ENCODE measurements at places on chromosomes 4 and X.
A peak's percentile ranks its signal among the peaks of the same experiment; 100 is the strongest.

DNA sequence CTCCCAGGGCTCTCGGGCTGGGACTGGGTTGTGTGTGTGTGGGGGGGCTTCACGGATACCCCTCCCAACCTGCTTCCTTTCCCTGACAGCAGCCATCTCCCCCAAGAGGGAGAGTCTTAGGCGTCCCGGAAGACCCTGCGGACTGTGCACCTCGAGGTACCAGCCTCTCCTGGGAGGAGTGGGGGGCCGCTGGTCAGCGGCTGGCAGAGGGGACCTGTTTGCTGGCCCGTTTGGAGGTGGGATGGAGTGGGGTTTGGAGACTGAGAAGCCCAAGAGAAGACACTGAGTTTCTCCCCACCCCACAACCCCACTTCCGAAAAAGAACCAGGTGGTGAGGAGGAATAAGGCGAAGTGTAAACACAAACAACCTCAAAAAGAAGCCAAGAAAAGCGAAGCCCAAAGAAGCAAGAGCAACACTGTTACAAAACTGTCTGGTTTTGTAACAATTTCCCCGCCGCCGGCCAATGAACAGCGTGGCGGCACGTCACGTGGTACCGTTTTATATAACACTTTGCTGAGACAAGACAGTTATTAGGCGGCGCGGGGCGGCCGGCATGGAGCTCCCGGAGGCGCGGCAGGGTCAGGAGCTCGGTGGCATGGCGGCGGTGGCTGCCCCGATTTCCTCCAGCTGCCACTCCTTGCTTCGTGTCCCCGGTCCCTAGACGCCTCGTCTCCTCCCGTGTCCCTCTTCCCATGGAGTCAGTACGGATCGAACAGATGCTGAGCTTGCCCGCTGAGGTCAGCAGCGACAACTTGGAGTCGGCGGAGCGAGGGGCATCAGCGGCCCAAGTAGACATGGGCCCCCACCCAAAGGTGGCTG lies at the start of gene LONRF3:
LONRF3 (plus strand) TSS at position 531 of the 820 bp plus-strand sequence; CDS start at position 694, 163 bp downstream.
- DNase-seq, result no peak

GRCh38 chr4:985123-985830 lies 1.6 kb upstream of the IDUA start:
- no peak for DNase-seq

- DNase-seq, result no peak
Measured at GRCh38 chr4:22245294-22245693, 270.6 kb downstream of the ADGRA3 start.

DNA sequence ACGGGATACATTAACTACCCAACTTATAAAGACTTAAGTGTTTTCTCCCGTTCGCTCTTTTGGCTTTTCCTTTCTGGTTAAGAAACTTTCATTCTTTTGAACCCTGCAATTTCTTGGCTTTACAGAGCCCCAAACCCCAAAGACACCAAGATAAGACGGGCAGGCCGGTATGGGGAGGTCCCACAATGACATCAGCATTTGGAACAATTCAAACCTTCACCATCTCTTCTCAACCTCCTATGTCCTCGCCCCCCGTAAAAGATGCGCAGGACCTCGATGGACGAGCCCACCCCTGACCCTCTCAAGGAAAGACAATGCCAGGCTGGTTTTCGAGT lies 999 bp downstream of the ZNF518B start:
- no peak for DNase-seq

GRCh38 chr4:39698424-39699009 lies 581 bp downstream of the UBE2K start:
- DNase-seq, result peak; percentile 70

DNA sequence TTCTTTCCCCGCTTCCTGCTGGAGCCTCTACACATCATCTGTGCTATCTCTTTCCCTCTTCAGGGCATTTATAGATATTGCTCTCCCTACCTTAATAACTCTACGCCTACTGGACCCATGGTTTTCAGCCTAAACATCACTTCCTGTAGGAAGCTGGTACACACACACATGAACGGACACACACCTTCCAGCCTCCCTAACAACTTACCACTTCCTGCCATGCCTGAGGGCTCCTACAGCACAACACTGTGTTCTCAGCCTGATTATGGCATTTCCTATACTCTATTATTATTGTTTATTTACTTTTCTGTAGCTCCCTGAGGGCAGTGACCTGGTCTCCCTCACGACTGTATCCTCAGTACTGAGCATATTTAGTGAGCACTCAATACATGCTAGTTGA lies 163.6 kb upstream of the MAP3K15 start:
- DNase-seq, result no peak

DNA sequence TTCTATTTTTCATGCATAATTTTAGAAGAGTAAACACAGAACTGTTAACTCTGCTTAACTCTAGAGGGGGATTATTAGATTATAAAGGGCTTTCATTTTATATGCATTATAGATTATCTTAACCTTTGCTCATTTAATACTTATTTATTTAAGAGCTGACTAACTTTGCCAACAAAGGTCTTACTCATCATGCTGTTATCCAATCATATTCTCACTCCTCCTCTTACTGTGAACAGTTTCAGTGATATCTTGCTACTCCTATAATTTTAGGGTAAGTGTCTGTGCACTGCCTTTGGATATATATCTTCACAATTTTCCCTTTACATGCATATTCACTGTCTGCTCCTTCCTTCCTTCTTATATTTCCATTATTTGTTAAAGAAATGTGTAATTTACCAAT lies 1814.9 kb downstream of the STIM2 start:
- DNase-seq, result no peak

GRCh38 chrX:34805951-34806350 lies 136.6 kb upstream of the FAM47B start:
- DNase-seq, result no peak

- no peak for DNase-seq
Measured at GRCh38 chr4:126123611-126124325, 809.0 kb downstream of the FAT4 start.

DNA sequence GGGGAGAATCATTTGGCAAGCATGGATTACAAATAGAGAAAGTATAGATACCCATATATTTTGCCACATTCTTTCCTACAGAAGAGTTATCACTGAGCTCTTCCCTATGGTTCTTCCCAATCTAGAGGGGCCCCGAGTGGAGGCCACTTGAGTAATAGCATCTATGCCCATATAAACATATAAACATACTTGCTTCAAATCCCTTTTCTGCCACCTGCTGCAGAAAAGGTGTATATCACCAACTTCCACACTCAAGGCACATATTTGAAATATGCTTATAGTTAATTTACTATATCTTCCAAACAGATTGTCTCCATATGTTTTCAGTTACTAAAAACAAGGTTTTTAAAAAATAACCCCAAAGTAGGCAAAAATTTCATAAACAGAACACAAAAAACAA lies 642.8 kb upstream of the DIPK2B start:
- no peak for DNase-seq

GRCh38 chr4:10092481-10093270 lies 23.9 kb downstream of the WDR1 start:
- no peak for DNase-seq

GRCh38 chrX:100829730-100830129 lies 9.5 kb downstream of the CSTF2 start:
- DNase-seq, result no peak

DNA sequence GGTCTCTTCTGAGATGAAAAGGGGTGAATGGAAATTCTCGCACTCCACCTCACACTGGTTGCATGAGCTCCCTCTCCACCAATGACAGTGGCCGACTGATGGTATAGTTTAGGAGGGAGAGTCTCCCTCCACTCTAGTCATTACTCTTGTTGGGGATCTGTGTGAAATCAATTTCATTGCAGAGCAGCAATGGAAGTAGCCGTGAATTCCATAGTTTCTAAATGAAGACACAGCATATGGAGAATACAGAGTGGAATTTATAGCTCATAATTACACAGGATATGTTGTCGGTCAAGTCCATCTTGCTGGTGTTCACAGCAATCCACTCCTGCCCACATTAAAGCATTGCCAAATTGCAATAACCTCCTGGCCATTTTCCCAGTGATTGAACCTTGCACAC lies 426.0 kb downstream of the AFF2 start:
- DNase-seq, result no peak

GRCh38 chr4:143391895-143392294 lies 55.2 kb downstream of the GAB1 start:
- no peak for DNase-seq

- peak; percentile 37 for DNase-seq
Measured at GRCh38 chrX:69222103-69223090, 57.1 kb upstream of the PJA1 start.

GRCh38 chr4:181350615-181351415 lies 892.4 kb upstream of the TENM3 start:
- no peak for DNase-seq

DNA sequence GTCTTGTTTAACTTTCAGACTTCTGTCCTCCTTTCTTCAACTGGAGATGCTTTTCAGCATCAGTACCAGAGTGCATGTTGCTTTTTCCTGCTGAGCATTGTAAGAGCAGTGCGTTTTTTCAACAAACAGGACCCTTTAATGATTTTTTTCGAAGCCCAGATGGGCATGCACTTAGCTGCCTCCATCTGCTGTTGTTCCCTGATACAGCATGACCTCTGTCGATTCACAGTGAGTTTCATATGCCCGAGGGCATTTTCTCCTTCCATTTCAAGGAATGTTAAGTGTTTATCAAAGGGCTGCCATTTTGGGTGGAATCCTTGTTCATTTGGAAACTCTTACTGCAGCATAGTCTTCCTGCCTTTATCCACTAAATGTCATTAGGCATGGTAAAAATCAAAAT lies 428.6 kb downstream of the DTHD1 start:
- no peak for DNase-seq

DNA sequence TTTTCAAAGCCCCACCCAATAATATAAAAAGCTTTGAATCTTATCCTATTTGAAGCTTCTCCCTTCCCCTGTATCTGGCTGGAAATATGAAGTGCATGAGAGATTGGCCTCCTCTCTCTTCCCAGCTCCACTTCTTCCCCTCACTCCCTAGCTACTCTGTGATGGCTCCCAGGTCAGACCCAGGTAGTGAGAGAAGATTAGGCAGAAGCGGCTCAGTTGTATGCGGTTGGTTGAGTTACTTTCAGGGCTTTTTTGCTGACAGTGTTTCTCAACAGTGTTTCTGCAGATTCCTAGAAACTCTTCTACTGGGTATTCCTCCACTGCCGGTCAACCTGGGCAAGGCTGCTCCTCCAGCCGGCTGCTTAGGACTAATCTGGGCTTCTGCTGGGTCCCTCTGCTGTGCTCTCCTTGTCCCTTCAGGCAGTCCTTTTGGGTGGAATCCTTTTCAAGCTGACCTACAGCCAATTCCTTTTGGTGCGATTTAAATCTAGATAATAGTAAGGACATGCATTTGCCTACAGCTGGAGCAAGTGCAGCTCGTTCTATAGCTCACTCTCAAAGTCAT lies 87.4 kb upstream of the SLC7A11 start:
- no peak for DNase-seq

DNA sequence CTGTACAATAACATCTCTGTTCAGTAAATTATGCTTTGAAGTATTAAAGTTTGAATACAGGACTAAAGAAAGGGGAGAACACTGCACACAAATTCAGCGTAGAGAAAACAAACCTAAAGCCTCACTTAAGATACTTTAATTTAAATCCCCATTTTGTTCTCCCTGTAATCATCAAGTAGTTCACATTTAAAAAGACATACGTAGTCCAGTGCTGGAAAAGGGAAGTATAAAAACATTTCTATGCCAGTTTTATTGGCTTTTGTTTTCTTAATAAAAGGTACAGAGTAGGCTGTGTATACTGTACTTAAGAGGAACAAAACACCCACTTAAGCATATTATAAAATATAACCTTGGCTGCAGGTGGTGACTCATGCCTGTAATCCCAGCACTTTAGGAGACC lies 101.6 kb downstream of the FGF16 start:
- DNase-seq, result no peak

- no peak for DNase-seq
Measured at GRCh38 chr4:166153548-166153947, 280.5 kb downstream of the TLL1 start.

- no peak for DNase-seq
Measured at GRCh38 chr4:3851211-3851610, 85.0 kb downstream of the ADRA2C start.

DNA sequence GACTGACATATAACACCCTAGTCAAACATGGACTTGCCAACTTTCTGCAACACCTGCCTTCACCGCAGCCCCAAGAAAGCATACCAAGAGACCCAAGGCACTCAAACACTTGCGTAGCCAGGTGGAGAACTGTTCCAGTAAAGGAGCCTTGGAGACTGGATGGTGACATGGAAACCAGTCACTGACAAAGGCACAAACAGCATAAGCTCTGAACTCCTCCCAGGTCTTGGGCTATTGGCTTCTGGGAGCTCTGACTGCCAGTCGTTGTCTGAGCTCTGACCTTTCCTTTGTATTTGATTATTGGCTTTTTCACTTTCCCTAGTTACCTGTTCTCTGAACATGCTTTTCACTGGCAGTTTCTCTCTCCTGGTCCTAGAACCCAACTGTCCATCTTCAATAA lies 38.3 kb downstream of the ARAP2 start:
- DNase-seq, result no peak

DNA sequence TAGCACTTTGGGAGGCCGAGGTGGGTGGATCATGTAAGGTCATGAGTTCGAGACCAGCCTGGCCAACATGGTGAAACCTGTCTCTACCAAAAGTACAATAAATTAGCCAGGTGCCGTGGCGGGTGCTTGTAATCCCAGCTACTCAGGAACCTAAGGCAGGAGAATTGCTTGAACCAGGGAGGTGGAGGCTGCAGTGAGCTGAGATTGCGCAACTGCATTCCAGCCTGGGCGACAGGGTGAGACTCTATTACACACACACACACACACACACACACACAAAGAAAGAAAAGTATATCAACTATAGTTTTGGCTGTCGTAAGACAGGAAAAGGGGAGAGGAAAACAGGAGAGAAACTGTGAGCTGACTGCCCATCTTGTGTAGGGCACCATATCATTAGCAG lies 171.7 kb downstream of the ADAMTS3 start:
- DNase-seq, result no peak

- no peak for DNase-seq
Measured at GRCh38 chr4:32135642-32136041, 1415.5 kb downstream of the PCDH7 start.

- no peak for DNase-seq
Measured at GRCh38 chrX:154020536-154021115, 924 bp upstream of the IRAK1 start.

DNA sequence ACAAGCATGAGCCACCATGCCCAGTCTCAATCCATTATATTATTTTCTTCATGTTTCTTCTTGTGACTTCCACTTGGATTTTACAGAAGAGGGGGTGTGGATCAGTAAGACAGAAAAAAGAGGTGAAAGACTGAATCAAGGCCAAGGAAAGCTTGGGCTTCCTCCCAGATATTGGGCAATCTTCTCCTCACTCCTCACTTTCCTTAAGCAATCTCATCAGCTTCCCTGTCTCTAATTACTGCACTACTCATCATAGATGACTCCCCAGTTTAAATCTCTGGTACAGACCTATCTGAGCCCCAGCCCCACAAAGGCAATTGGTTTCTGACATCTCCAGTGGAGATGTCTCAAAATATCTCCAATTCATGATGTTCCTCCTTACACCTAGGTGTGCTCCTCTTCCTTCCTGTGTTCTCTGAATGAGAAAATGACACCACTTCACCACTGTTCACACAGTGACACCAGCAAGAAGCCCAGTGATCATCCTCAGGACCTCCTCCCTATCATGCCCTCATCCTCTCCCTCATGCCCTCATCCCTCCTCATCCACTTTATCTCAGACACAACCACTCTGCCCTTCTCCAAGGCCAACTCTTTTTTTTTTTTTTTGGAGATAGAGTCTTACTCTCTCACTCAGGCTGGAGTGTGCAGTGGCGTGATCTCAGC lies 44.8 kb upstream of the HERC6 start:
- no peak for DNase-seq

Measured in left renal cortex interstitium (tissue), 4 donors.